ENCODE measurements at places on chromosomes 16 and 17.

- no peak for DNase-seq
Observed at GRCh38 chr17:58273453-58274104, 7.2 kb downstream of the MPO start.

DNA sequence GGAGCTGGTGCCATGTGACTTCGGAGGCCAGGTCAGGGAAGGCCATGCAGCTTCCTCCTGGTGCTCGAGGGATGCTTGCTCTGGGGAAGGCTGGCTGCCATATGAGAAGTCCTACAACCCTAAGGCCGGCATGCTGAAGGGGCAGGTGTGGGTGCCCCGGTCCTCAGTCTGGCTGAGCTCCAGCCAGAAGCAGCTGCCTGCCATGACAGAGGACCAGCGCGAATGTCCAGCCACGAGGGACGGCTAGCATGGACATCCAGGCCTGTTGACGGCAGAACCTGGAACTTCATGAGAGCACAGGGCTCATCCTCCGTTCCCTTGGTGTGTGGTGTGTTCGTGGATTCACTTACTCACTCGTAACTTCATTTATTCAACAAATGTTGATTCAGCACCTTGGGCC, 140.6 kb downstream of the IRF8 start:
- DNase-seq = no peak

- DNase-seq = no peak
Observed at GRCh38 chr17:76927577-76927976, 59.4 kb downstream of the MGAT5B start.

DNA sequence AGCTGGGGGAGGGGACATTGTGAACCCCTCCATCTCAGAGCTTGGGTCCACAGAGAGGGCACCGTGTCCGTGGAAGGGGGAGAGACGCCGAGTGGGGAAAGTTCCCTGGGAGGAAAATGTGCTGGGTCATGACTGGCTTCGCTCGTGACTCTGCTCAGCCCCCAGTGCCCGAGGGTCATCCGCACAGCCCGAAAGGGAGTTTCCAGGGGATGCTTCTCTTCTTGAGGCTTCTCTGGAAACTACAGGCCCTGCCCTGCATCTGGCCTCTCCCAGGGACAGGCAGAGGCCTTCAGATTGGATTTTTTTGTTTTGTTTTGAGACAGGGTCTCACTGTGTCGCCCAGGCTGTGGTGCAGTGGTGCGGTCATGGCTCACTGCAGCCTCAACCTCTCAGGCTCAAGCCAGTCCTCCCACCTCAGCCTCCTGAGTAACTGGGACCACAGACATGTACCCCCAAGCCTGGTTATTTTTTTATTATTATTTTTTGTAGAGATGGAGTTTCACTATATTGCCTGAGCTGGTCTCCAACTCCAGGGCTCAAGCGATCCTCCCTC, 9.8 kb upstream of the GSE1 start:
- DNase-seq = no peak

- DNase-seq = no peak
Observed at GRCh38 chr16:10611825-10612342, 31.5 kb upstream of the EMP2 start.

DNA sequence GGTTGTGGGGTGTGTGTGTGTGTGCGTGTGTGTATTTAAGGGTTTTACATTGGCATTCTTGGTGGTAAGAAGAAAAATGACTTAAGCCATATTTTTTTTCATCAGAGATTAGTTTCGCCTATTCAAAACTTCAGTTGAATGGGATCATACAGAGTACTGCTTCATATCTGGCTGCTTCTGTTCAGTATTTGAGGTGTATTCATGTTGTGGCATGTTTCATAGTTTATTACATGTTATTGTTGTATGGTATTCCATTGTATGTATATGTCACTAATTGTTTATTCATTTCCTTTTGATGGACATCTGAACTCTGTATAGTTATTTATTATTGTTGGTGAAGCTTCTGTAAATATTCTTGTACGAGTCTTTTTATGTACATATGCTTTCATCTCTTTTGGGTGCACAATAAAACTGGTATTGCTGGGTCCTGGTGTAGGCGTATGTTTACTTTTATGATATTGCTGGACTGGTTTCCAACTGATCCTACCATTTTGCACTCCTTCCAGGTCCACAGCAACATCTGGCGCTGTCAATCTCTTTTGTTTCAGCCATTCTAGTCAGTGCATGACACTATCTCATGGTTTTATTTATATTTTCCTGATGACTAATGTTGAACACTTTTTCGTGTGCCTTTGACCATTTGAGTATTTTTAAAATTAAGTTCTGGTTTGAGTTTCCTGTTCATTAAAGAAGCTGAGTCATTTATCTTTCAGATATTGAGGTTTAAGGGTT, 77.4 kb upstream of the MAF start:
- DNase-seq = no peak

DNA sequence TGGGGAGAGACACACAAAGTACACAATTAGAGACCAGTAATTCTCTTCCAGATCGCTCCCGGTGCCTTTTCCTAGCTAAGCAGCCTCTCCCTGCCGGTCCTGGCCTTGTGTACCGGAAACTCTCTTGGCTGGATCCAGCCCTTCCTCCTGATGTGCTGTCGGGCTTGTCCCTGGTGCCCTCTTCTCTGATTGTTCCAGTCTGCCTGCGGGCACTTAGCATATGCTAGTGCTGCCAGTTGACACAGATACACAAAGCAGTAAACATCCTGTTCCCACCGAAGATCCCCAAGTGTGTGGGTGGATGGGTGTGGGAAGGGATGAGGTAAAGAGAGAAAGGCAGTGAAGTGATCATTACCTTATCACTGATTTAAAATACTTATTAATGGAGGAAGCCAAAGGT, 9.7 kb downstream of the HS3ST3B1 start:
- no peak for DNase-seq

- peak; percentile 7 for DNase-seq
Observed at GRCh38 chr17:51322390-51323029, 62.2 kb downstream of the UTP18 start.

- no peak for DNase-seq
Observed at GRCh38 chr17:39081851-39082250, 69.6 kb downstream of the PLXDC1 start.

DNA sequence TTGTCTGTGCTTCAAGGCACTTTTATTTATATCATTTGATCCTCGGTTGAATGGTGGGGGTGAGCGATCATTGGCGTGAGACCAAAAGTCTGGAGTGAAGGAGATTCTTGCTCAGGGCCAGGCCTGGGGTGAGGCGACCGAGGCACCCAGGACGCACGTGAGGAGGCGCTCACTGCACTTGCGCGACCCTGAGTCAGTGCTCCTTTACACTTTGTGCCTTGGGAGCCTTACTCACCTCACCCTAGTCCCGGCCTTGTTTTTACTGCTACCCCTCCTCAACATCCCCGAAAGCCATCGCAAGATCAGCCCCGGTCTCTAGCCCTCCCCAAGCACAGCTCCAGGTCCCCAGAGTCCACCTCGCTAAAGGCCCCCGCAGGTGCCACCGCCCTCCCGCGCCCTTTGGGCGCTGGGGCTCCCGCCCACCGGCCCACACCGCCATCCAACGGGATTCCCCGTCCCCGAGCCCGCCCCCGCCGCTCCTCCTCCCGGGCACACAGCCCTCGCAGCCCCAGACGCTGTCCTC, 496 bp downstream of the EZH1 start:
- DNase-seq = peak; percentile 69

- DNase-seq = no peak
Observed at GRCh38 chr16:24125214-24125613, 130.9 kb upstream of the CACNG3 start.

DNA sequence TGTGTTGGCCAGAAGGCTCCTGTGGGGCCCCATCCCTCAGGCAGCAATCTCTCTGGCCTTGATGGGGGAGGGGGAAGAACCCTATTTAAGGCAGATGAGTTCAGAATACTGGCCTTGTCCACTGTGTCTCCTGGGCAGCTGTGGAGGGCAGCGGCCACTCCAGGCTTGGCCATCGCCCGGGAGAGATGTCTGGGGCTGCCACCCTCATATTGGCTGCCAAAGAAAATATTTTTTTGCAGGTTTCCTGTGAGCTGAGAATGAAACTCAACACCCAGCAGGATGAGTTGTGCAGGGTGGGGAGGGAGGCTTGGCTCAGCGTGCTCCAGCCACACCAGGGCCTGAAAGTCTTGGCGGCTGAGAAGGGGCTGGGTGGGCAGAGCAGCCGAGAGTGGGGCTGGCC, 14.4 kb upstream of the TIMP2 start:
- no peak for DNase-seq

GRCh38 chr16:88540346-88540977, 29.7 kb upstream of the ZC3H18 start:
- DNase-seq = no peak

- DNase-seq = no peak
Observed at GRCh38 chr16:53281280-53281679, 153.0 kb upstream of the RBL2 start.

DNA sequence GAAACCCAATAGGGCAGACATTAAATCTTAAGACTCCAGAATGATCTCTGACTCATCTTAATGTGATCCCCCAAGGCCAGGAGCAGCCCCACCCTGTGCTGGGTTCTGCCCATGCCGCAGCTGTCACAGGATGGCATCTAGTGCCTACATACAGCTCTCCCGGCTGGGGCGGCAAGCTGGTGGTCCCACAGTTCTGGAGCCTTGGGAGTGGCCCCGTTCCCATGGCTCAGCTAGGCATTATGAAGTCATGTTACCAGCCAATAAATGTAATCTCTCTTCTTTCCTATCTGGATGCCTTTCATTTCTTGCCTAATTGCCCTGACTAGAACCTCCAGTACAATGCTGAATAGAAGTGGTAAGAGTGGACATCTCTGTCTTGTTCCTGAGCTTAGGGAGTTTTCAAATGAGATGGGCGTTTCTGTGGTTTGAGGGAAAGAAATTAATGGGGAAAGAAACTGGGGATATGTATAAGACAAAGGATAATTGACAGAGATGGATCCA, 95.7 kb upstream of the DNAH17 start:
- no peak for DNase-seq

GRCh38 chr17:49379926-49380325, 17.9 kb upstream of the ZNF652 start:
- no peak for DNase-seq

GRCh38 chr17:63345611-63346010, 100.5 kb downstream of the CYB561 start:
- DNase-seq = no peak

DNA sequence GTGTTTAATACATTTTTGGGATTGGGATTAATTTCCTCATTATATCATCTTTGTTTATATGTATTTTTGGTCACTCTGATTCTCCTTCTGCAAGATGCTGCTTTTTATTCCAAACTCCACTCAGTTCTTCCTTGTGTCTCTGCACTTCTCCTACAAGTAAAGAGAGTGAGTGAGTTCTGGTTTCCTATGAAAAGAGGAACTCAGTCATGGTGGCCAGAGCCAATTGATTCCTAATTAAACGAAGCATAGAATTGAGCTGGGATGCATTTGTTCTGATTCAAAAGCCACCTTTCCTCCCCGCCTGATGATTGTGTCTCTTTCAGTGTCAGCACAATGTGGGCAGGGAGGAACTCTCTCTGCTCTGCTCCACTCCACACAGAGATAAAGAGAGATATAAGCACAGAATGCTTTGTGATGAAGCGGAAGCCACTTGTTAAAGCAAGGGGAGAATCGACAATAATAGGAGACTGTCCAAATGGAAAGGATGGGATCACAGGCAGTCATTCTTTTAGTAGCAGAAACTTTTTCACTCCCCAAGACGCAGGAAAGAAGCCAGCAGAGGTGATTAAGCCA, 121.3 kb upstream of the GOT2 start:
- no peak for DNase-seq

DNA sequence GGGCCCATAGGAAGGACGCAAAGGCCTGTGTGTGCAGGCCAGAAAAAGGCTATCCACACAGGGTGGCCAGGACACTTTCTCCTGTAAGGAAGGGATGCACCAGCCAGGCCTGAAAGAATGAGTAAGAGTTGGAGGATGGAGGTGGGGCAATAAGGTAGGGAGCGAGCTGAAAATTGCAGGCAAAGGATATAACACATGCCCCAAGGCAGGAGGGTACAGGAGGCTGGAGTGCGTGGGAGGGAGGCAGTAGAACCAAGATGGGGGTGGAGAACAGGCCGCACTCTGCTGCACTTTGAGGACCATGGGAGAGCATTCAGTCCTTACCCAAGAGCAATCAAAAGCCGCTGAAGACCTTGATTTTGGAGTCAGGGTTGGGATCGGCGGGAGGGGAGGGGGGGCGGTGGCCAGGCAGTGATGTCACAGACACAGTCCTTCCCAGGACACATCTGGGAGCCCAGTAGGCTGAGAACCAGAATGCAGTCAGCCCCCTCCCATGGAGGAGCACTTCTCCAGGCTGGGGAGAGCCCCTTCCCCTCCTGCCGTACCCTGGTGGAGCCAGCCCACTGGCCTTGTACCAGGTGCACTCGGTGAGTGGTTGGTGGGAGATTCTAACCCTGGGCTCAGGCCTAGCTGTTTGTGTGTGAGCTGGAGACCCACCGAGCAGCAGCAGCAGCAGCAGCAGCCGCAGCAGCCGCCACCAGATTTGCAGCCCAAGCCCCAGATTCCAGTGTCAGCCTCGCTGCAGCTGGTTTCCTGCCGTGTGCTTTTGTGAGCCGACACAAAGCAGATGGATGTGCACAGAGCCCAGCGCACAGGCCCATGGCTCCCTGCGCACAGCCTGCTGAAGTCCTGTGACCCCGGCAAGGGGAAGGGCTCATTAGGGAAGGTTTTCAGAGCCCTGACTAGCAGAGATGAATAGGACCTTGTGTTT, 17.5 kb downstream of the ANKRD40 start:
- DNase-seq = no peak

DNA sequence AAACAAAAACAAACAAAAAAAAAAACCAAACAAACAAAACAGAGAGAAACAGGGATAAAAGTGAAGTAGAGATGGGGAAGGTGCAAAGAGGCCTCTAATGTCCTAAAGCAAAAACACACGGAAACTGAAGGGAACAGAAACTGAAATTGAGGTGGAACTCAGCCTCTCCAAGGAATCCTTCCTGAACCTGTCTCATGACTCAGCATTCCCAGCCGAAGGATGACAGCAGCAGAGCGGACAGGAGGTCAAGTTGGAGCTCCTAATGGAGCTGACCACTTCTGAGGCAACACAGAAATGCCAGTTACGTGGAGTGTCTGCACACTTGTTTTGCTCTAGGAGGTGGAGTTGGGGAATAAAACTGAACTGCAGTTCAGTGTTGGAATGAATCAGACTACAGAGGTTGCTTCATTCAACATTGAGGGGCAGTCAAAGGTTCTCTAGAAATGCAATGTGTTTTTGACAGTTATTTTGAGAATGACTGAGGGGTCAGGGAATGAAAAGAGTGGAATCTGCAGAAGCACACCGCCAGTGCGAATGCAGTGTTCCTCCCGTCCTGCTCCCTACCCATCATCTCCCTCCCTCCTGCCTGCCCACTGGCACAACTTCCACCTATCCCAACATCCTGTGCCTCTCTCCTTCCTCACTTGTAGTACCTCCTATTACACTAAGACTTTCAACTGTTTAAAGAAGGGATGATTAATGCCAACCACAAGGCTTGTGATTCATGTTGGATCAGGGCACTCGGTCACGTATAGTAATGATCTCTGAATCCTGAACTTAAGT, 6.3 kb downstream of the UBE2O start:
- DNase-seq = no peak

DNA sequence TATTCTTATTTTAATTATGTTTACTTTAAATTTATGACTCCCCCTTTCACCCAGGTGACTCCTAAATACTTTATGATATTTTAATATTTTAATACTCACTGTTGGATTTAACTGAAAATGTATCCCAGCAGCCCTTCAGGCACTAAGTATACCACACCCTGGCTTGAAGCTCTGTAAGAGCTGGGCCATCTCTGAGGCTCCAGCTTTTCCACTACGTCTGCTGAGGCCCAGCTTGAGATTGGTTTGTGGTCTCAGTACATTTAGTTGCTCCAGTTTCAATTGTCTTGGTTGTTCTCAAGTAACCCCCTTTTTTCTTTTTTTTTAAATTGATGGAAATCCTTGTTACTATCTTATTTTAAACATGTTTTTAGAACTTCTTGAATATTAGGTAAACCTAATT, 27.0 kb upstream of the CAPNS2 start:
- no peak for DNase-seq

GRCh38 chr17:56292578-56292977, 139.3 kb downstream of the ANKFN1 start:
- DNase-seq = no peak
